ENCODE measurements at places on chromosomes 7 and 10. TPM values are rescaled to one million over a fixed set of nuclear protein-coding genes. Genes with fewer than 3 reads are reported as not detected.

FOXK1 gene
- total RNA-seq = 22.6 TPM

BCAP29 gene
- 27.3 TPM for total RNA-seq

TFR2 gene
- 0.14 TPM for total RNA-seq

TMEM254 gene
- 9.3 TPM for total RNA-seq
